ENCODE measurements at places on chromosomes 3 and 15.

GRCh38 chr3:53478166-53478830 lies 16.1 kb upstream of the CACNA1D start:
- DNase-seq: no peak

GRCh38 chr3:162678941-162679340 lies 1182.3 kb downstream of the OTOL1 start:
- DNase-seq: no peak

DNA sequence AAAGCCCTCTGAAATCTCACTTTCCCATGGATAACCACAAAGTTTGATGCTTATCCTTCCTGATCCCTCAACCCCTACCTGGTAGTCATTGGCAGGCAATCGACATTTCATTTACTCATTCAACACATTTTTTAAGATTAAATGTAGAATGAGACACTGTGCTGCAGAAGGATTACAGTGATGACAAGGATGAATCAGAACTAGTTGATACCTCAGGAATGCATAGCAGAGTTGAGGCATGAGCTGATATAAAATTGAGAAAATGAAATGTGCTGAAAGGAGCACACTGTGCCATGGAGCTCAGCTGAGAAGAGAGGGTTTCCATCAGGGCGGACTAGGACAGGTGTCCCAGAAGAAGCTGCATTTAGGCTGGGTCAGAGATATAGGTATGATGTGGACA lies 48.9 kb upstream of the ACTL6A start:
- no peak for DNase-seq

DNA sequence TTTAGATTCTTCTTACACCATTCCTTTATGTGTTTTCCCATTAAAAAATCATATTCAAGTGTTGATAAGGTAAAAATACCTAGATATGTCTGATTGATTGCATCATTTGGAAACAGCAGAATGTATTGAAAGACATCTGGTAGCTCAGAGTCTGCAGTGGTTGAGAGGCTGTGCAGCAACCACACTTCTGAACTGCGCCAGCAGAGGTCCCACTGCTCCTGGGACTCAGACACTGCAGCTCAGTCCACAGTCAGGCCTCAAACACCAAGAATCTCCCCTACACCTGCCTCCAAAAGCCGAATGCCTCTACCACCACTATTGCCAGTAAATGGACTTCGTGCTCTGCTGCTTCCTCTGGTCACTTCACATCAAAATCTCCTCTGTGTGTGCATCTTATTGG lies 176.9 kb upstream of the LMCD1 start:
- peak; percentile 13 for DNase-seq

DNA sequence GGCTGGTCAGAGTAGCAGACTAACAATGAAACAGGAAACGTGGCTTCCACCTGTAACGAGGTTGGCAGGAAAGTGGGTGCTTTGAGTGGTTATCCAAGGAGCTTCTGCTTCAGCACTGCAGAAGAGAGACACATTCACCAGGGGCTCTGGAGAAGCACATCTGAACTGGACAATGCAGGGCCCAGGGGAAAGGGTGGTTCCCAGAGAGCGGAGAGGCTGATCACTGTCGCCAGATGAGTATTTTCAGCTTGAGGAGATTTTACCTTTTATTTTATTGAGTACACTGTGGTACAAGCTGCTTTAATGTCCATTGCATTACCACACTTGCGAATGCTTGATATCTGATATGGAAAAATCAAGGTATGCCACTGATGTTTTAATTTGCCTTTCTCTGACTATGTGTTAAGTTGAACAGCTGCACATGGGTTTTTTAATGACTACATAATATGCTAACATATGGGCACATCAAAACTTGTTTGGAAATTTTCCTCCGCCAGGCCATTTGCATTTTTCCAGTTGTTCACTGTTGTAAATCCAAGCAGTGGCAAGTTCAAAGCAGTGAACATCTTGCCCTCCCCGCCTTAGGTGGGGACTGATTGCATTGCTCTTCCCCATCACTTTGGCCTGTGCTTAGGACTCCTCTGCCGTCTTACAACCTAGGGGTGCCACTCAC lies 52.1 kb downstream of the LRTM1 start:
- no peak for DNase-seq

DNA sequence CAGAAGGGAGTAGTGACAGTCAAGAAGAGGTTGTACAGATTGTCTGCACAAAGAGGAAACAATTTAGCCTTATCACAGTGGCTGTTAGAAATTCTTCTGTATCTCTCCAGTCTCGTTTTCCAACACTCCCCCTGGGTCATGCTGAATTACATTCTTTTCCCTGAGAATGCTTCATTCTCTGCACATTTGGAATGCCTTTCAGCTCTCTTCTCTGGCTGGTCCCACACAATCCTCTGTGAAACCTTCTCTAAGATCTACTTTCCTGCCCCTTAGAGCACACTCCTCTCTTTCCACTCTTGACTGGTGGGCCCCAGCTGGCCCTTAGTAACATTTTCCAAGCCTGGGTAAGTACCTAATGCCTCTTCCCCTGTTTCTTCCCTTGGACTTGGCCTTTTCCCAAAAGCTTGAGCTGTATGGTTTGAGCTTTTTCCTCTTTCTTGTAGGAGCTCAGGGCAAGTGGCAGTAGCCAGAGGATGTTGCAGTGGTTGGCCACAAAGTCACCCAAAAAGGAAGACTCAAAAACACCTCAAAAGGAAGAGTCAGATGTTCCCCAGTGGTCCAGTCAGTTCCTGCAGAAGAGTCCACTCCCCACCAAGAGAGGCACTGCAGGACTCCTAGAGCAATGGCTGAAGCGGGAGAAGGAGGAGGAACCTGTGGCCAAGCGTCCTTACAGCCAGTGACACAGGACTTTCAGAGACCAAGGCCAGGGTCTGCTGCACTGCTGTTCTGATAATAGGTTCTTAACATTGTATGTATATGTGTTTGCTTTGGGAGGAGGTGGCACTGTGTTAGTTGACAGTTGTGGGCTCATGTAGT lies 25.7 kb downstream of the HMCES start:
- DNase-seq: no peak

DNA sequence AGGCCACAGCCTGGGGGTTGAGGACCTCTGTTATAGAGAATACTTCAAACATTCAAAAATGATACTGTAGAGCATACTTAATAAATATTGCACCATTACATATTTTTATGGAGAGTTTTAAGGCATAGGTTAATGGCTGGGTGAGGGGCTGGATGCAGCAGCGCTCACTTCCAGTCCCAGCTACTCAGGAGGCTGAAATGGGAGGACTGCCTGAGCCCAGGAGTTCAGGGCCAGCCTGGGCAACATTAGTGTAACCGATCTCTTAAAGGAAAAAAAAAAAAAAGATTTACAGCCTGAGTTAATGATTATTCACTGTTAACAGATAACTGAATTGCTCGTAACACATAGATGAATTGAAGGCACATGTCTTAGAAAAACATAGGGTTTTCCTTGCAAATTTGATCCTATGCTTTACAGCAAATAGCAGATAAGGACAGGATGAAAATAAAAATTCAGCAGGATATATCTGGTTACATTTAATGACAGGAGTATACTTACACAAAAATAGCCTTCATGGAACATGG lies 282.9 kb downstream of the TBC1D5 start:
- DNase-seq: no peak

GRCh38 chr15:39426552-39427532 lies 154.0 kb upstream of the THBS1 start:
- DNase-seq: peak; percentile 75

DNA sequence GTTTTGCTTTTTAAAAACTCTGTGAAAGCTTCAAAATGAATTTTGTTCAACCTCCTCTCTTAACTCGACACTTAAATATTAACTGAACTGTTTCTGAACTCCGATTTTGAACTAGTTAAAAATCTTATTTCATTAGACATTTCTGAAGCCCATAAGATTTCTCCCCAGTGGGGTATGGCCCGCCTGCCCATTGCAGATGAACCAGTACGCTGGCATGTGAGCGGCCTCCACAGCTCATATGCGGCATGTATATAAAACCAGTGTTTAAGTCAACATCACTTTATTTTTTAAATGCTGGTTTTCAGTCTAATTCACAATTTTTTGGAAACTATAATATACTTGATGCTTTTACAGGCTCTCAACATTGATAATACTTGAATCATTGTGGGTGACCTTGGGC lies 50.2 kb downstream of the CPN2 start:
- DNase-seq: no peak

DNA sequence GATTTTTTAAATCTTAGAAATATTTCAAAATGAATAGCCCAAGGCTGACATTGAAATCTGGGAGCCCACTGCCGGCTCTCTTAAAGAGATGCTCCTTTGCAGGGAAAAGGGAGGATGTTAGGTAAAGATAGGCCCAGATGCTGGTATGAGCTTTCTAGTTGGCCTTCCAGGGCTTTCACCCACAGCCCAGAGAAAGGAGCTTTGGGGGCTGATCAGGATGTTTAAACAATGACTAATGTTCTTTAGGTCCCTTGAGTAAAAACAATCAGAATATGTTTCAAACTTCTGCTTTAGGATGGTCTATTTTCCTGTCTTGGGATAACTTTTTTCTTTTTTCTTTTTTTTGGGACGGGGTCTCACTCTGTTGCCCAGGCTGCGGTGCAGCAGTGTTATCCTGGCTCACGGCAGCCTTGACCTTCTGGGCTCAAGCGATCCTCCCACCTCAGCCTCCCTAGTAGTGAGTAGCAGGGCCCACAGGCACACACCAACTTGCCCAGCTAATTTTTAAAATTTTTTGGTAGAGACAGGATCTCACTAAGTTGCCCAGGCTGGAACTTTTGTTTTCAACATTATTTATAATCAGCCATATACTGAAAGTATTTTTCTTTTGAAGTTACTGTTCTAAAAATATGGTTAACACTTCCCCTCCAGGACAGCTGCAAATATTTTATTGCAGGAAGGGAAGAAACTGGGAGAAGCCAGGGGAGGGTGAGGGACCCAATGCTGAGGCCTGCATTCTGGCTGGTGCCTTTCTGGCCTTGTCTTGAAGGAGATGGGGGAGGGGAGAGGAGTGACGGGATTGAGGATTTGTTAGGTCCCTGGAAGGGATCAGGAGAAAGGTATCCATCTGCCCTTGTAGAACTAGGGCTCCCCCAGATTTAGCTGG lies 70.1 kb downstream of the TRAK1 start:
- no peak for DNase-seq

DNA sequence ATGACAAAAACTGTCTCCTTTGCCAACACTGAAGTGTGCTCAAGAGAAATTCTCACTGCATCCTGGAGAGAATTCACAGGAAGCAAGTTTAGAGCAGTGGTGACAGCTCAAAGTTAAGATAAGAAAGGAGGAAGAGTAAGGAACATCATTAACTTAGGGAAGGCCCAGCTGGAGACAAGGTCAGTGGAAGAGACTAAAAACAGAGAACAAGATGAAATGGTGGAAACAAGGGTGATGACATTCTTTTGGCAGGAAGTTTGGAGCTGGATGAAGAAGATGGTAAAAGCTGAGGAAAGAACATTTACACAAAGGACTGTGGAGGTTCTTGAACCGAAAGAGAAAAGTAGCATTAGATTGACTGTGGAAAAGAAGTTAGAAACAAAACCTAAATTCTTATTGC lies 6.7 kb upstream of the SUCLG2 start:
- DNase-seq: no peak

GRCh38 chr3:13792512-13793371 lies 87.1 kb downstream of the WNT7A start:
- no peak for DNase-seq

DNA sequence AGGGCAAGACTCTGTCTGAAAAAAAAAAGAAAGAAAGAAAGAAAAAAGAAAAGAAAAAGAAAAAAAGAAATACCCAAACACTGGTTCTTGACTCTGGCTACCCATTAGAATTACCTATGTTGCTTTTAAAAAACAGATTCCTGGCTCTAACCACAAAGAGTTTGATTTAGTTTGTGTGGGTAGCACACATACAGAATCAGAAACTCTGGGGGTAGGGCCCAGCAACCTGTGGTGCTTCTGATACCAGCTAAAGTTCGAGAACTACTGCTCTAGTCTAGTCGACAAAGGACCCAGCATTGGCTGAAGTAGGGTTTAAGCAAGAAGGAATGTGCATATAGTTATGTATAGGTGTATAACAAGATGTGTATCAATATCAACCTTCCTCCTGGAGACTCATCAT lies 392.7 kb downstream of the EFHB start:
- no peak for DNase-seq

- no peak for DNase-seq
Measured at GRCh38 chr3:161854232-161854771, 357.7 kb downstream of the OTOL1 start.

DNA sequence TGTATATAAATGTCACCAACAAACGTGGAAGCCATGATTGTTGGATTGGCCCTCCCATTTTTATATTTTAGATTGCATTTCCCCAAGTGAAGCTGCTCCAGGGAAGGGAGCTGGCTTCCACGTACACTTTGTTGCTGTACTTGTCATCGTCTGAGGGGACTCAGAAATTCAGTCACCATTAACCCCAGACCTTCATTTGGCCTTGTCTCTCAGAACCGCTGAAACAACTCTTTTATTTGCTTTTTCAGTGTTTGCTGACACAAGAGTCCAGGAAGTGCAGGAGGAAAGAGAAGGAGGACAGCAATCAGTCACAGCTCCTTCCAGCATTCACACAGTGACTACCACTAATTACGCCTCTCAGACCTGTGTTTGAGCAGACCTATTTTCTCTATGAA lies 276.5 kb downstream of the TBL1XR1 start:
- peak; percentile 12 for DNase-seq

GRCh38 chr3:122944671-122945161 lies 82.8 kb downstream of the SEMA5B start:
- no peak for DNase-seq

DNA sequence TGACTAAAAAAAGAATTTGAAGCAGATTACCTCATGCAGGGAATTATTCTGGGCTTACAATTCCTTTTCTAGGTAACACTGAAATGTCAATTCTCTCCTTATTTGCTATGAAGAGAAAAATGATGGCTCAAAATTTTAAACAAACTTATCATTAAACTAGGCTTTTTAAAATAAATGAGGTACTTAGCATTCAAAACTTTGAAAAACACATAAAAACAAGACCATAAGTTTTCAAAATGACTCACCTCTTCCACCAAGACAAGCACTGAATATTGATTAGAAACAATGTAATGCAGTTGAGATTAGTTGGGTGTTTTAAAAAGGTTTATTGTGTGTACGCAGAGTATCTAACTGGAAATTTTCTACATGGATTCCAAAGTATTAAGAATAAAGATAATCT lies 154.6 kb downstream of the ADAM10 start:
- no peak for DNase-seq

DNA sequence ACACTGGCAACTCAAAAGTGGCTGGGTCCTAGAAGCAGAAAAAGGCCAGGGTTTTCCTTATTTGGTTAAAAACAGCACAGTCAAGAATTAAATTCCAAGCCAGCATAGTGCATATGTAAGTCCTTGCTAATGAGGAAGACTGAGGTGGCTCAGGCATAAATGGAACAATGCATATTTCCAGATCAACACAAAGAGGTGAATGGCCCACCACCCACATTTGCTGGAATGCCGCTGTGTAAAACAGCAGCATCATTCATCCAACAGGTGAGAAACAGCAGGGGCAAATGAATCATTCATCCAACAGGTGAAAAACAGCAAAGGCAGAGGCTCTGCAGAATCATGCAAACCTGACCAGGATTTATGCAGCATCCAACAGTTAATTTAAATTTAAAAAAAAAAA lies 32.9 kb downstream of the GPR176 start:
- no peak for DNase-seq

- no peak for DNase-seq
Measured at GRCh38 chr3:124429129-124429815, 301.0 kb upstream of the UMPS start.

Measured in body of pancreas (tissue), 4 donors.